Stimulated activated CD8-positive, alpha-beta memory T cell treated with anti-CD3 and anti-CD28 coated beads, Interleukin-15, amount 100 ng/mL, for 4 hours (primary cell): ENCODE measurements at places on chromosomes 7 and 10.

DNA sequence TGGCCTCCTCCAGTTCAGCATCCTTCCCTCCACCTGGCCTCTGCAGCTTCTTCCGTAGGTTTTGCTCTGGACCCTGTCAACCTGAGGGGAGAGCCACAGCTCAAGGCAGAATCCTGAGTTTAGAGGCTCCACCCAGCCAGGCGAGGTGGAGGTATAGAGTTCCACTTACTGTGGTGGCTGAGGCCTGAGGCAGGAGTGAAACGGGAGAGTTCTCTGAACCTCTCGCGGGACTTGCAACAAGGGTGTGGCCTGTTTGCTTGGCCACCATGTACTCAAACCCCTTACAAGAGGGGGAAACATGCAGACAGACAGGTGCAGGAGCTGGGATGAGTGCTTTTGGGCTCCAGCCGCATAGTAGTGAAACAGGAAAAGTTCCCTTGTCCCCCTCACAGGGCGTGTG, 154.0 kb upstream of the C7orf33 start:
- DNase-seq = no peak

DNA sequence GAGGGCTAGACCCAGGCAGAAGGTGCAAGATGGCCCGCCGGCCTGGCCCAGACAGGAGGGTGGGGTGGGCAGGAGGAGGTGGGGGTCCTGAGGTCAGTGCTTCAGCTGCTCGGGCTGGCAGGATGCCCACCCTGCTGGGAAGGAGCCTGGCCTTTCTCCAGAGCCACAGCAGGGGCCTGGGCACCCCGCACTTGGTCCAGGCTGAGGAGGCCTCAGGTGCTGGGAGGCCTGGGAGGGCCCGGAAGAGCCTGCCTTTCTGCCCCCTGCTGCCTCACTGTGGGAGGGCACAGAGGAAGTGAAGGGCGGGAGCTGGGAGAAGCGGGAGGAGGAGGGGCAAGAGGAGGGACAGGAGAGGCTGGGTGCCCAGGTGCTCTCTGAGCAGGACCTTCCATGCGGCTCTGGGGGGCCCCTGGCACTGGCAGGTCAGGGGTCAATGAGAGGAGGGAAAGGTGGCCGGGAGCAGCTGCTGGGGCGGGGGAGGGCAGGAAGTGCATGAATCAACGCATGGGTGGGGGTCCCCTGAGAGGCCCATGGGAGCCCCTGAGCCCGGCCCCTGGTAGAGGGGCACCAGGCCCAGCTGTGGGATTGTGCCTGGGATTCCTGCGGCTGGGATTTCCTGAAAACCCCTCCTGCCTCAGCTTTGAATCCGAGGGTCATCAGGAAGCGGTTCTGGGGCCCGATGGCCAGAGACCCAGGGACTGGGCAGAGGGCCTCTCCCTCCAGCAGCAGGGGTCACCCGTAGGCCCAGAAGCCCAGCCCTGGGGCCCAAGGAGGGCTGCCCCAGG, 49.9 kb downstream of the PWWP2B start:
- DNase-seq = peak; percentile 42

DNA sequence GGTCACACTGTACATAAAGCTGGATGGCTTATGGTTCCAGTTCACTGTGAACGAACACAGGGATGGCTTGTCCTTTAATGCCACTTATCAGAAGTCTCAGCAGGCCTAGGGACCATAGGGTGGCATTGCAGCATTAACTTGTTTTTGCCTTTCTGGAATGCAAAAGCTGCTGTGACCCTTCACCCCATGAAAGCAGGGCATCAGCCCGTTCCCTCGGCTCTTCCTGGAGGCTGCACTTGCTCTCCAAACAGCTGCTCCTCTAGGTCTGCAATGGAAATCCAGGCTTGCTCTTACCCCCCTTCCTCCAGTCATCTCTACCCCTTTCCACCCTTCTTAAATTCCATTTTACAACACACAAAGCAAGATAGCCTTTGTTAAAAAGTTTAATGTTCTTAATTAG, 17.9 kb upstream of the NEUROD6 start:
- DNase-seq = no peak

GRCh38 chr7:66257481-66257880, 52.3 kb downstream of the TPST1 start:
- DNase-seq = no peak

- peak; percentile 20 for DNase-seq
Measured at GRCh38 chr10:47340608-47341170, 7.5 kb upstream of the RBP3 start.

DNA sequence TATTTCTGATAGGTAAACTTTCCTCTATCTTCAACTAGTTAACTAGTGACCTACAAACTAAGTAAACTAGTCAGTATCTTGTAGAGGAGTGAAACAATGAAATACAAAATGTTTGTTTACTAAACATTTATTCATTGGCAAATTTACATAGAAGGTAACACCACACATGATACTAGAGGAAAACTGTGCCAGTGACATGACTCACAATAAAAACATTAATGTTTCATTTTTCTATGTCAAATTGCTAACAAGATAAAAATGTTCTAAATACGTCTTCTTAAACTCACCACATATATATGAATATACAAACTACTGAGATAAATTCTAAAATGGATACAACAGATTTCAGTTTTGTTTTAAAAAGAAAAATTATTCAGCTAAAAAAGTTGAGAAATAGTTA, 471.3 kb downstream of the PARD3 start:
- no peak for DNase-seq

DNA sequence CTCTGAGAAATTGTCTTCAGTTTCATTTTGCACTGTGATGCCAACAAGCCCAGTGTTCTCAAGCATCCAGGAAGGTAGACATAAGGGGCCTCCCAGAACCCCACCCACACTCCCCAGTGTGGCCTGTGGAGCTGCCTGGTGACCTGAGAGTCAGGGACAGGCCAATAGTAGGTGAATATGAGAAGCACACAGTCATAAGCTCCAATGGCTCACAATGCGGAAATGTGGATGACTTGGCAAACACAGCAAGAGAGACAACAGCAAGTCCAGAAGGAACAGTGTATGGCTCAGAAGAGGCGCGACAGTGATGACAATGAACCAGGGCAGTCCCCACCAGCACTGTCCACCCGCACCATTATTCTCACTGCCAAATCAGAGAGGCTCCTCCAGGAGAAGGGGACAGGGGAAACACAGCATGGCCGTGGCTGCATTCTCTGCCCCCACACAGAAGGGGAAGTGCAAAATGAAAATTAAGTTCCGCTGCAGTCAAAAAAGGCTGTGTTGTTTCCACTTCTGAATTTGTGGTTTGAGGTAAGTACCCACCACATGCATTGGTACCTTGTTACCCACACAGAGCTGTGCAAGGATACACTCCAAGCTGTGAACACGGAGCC, 419.8 kb downstream of the GRID1 start:
- no peak for DNase-seq
